ENCODE measurements at places on chromosomes 2 and 18. TPM values are rescaled to one million over a fixed set of nuclear protein-coding genes. Genes with fewer than 3 reads are reported as not detected.

KCNF1 gene
- 42.7 TPM for total RNA-seq

ITGA4 gene
- total RNA-seq, result 1.9 TPM

SPHKAP gene
- total RNA-seq, result not detected

WNT6 gene
- 0.10 TPM for total RNA-seq

UPP2 gene
- total RNA-seq, result not detected

PPP3R1 gene
- 61.6 TPM for total RNA-seq

SFTPB gene
- 0.22 TPM for total RNA-seq

IL36G gene
- total RNA-seq, result 0.10 TPM

TWSG1 gene
- 18.1 TPM for total RNA-seq

GPAT2 gene
- not detected for total RNA-seq

CENPA gene
- 52.8 TPM for total RNA-seq

ASB18 gene
- not detected for total RNA-seq

TXNL1 gene
- 67.4 TPM for total RNA-seq

DLGAP1 gene
- total RNA-seq, result not detected

ZBTB7C gene
- total RNA-seq, result 0.09 TPM

SIGLEC15 gene
- 0.09 TPM for total RNA-seq

GRHL1 gene
- total RNA-seq, result 0.79 TPM

MFSD2B gene
- total RNA-seq, result 0.24 TPM

SNTG2 gene
- total RNA-seq, result not detected

CNRIP1 gene
- 2.1 TPM for total RNA-seq

KIAA2012 gene
- not detected for total RNA-seq

SULT1C2 gene
- 1.3 TPM for total RNA-seq

ANO7 gene
- total RNA-seq, result 2.5 TPM

ABCA12 gene
- total RNA-seq, result 0.17 TPM

SERPINB12 gene
- not detected for total RNA-seq
